HEK293T (cell line): ENCODE measurements at places on chromosomes 2 and 18.
A peak's percentile ranks its signal among the peaks of the same experiment; 100 is the strongest.

- no peak for DNase-seq
These were observed 45.5 kb downstream of the KCMF1 start for GRCh38 chr2:85016446-85016845.

DNA sequence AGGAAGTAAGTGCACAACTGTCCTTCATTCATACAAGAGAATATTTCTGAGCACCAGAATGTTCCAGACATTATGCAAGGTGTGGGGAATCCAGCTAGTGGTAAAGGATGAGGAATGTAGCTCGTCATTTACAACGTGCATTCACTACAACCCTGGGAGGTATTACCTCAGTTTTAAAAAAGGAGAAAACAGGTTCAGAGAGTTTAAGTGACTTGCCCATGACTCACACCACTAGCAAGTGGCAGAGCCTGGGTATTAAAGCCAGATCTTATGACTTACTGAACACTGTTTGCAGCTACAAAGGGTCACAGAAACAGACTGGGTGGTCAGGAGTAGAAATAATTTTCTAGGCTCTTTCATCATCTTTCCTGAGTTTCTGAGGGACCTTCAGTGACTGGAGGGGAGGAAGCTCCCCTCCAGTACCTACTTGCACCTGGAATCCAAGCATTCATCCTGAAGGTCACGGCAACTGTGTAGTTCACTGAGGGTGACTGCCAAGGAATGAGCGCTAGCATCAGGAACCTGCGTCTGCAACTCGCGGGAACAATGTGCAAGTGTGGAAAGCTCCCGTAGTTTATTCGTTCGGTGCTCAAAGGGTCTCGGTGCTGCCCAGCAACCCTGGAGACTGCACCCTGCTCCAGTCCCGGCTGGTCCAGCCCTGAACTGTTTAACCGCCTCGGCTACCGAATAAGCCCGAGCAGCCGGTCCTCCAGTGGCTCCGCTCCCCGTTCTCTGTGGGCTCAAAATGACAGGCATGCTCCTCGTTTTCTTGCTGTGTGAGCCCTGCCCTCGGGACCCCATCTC, 647 bp downstream of the CCDC121 start:
- DNase-seq: peak; percentile 10

DNA sequence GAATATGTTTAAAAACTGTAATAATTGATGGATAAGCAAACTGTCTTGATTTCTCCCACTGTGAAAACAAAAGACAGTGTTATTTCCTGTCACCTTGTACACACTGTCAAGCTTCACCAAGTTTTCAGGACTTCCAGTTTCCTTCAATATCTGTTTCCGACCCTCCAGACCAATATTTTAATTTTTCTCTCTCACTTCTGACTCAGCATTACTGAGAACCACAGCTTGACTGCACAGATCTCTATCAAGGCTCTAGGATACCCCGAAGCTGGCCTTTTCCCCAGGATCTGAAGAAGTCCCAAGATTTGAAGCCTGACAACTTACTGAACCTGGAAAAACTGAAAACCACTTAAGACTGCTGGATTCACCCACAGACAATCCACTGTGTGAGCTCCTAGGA, 13.2 kb upstream of the SULT1C3 start:
- DNase-seq: no peak

GRCh38 chr2:20415511-20415918, 31.4 kb upstream of the RHOB start:
- no peak for DNase-seq

DNA sequence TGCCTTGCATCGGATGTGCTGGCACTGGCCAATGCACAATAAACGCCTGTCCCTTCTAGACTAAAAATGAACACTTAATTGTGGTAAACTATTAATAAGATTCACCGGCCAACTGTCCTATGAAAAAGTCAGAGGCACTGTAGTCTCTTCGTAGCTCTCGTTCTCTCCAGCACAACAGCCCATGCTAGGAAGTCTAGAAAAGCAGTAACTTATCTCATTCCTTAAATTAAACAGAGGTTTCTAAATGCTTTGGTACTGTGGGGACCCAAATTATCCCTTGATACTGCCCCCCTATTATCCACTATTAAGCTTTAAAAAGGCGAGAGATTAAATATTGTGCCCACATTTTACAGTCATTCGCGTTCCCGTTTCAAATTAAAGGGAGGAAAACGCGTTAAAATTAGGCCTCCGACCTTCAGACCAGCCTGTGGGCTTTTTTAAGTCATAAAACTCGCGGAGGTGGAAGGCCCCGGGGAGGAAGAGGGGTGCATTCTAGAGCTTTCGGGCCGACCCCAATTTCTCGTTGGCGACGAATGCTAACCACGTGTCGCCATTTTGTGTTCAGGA, 1.5 kb upstream of the PCBP1 start:
- DNase-seq: no peak

DNA sequence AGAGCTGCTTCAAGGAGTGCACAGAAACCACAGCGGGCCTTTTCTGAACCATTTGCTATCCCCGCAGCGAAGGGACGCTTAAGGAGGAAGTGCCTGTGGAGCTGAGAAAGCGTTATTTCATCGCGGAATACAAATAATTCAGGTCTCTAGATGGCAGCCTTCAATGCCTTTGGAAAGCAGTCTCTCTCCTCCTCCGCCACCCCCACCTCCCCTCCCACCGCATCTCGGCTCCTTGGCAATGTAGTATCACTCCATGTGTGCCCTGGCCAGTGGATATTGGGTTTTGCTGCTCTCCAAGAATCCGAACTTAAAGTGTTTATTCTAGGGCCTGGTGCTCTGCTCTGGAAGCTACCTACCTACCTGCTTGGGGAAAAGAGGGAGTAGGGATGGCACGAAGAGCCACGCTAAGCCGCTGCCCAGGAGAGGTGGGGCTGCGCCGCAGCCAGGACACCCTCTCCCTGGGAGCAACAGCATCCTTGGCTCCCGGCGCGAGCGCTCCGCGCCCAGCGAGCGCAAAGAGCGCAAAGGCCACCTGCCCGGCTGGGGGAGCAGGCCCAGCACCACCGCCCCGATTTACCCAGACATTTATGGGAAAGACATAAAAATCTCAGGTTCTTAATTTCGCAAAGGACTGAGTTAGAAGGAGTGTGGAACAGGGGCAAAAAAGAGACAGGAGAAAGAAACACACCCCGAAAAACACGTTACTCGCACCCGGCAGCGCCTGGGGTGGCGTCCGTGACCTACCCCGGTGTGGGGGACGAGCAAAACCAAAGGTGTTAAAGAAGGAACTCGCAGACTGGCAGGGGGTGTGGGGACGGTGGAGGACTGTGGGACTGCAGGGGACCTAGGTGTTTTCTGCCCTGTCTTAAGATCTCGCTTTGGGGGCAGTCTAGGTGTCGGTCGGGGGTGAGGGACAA, 1.0 kb downstream of the SPHKAP start:
- no peak for DNase-seq

- DNase-seq: no peak
These were observed 75.3 kb downstream of the VSNL1 start for GRCh38 chr2:17615728-17616351.

- DNase-seq: no peak
These were observed 323.9 kb upstream of the SOX11 start for GRCh38 chr2:5368263-5368662.

DNA sequence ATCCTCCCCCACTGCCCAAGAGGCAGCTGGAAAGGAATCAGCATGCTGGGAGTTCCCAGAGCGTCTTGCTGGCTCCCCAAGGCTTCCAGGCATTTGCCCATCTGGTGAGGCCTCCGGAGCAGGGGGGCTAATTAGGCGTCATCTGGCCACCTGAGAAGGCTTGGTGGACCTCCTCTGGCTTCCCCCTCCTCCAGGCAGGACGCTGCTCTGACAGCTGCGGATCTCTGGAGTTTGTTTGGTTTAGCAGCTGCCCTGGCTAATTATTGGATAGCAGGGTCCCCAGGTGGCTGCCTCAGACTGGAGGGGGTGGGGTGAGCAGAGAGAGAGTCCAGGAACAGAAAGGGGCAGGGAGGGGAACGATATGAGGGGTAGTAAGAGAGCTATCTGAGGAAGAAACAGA, 425.2 kb upstream of the MEX3C start:
- DNase-seq: no peak

DNA sequence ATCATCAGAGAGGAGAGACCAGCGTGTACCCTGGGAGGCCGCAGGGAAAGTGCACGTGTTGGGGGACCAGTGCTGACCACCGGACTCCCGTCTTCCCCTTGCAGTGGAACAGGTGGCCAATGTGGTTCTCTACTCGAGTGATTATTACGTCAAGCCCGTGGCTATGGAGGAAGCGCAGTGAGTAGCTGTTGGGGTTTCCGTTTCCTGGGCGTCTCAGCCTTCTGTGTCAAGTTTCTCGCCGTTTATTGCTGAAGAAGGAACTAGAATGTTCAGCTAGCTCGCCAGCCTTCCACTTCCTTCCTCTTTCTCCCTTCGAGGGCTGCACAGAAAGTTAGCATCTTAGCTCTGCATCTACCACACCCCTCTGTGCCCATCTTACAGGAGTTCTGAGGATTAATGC, 22.8 kb upstream of the DGKD start:
- DNase-seq: no peak

DNA sequence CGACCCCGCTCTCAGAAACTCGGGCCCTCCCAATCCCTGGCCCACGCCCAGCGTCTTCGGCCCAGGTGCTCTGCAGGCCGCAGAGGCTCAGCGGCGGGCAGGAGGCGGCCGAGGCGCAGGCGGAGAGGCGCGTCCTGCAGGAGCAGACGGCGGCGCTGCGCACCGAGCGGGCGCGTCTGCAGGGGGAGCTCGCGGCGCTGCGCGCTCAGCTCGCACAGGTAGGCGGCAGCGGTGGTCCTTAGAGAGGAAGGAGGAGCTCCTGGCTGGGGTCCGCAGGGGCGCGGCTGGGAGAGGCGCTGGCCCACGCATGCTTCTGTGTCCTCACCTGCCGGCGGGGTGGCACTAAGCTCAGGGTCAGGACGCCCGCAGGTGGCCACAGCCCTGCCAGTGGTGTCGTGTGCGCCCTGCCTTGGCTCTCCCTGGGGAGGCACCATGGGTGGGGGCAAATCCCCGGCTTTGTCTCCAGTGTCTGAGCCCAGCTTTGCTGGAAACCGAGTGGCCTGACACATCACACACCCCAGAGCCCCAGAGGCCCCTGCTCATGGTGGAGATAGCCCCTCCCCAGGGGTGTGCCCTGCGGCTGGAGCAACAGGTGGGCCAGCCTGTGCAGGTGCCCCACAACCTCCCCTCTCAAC, 14.9 kb upstream of the SNED1 start:
- peak; percentile 72 for DNase-seq

DNA sequence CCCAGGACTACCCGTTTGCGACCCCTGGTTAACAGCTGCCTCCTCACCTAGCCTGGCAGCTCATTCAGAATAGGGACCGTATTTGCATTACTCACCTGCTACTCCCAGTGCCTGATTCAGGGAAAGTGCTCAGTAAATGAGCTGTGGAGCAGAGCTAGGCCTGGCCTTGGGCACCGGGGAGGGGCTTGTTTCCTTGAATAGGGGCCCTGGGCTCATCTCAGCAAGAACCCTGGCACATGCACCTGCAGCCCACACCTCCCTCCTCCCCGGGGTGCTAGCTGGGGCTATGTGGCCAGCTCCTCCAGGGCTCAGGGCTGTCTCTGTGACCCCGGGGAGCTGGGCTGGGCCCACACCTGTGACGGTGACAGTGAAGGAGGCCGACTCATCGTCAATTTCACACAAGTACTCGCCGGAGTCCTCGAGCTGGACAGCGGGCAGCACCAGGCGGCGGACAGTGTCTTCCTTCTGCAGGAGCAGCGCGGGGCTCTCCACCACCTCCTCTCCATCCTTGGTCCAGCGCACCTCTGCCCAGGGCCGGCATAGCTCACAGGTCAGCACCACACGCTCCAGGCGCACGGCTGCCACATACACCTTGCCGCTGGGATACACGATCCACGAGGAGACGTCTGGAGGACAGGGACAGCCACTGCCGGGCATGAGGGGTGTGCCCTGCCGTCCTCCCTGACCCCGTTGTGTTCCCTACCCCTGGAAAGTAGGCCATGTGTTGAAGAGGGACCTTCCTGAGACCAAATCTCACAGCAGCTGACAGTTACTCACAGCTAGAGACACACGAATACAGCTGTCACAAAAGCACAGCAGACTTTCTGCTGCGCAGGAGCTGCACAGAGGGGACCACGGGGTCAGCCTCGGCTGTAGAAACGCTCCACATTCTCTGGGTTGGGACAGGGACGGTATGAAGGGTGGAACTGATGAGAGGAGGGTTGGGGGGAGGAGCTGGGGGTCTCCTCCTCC, 9.0 kb downstream of the OBSL1 start:
- no peak for DNase-seq

GRCh38 chr2:144748443-144748842, 228.5 kb upstream of the ZEB2 start:
- no peak for DNase-seq

DNA sequence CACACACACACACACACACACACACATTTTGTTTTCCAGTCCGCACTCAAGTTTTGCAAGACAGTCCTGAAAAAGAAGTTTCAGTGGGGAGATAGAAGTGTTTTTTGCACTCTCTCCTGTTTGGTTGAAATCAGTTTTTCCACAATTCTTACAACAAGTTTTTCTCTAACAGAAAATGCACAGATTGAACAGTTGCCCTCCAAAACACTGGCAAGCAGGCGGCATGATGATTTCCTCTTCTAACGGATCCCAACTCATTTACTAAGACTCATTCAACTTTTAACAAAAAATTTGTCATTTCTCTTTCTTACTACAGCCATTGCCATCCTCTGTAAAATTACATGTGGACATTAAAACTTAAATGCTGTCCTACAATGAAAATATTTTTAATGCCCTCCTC, 117.6 kb upstream of the DTNA start:
- no peak for DNase-seq

DNA sequence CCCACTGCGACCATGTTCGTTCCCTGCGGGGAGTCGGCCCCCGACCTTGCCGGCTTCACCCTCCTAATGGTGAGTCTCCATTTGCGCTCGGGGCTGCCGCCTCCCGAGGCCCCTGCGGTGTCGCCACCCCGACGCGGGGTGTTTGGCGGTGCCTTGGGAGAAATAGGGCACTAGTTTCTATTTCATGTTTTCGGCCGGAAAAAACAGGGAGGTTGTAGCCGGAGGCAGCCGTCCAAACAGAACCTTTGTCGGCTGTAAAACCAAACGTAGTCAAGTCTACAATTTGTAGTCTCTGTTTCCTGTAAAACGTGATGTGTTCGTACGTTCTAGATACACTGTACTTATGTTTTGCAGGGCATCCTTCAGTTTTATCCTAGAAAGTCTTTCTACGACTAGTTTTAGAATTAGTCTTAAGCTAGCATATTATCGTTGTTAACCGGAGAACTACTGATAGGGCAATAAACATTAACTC, 290 bp downstream of the PSMG2 start:
- DNase-seq: no peak

DNA sequence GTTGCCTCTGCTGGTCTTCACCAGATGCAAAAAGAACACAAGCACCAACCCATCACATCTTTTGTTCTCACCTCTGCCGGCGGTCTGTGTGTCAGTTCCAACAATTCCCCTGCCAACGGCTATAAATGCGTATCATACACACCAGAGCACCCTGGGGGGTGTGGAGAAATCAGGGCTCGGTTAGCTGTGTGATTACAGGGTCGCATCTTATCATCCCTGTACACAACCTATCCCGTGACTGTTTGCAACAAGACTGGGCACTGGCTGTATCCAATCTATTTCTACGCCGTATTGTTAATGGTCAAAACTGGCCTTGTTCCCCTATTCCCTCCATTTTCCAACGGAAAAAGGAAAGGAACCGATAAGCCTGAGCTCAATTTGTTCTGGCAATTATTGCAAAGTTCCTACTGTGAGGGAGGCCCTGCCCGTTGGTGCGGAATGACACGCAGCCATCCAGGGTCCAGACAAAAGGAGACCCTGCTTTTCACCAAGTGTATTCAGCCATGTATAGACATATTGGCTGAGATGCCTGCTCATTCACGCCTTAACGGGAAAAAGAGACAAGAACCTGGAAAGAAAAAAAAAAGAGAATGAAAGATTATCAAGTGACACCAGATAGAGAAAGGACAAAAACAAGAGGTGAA, 136.9 kb downstream of the CDH20 start:
- DNase-seq: no peak
